Activated naive CD8-positive, alpha-beta T cell treated with anti-CD3 and anti-CD28 coated beads, Interleukin-2, amount 10 ng/mL, durations not matched to agents 7 days and 5 days (primary cell): ENCODE measurements at places on chromosomes 5 and 9. TPM values are rescaled to one million over a fixed set of nuclear protein-coding genes. Genes with fewer than 3 reads are reported as not detected.

GRCh38 chr5:60277941-60278340, 384.4 kb upstream of the PDE4D start:
- DNase-seq = no peak
- H3K27me3 ChIP-seq = no peaks in the 10 kb centered on the region
- no peak overlapping the region for H3K27ac ChIP-seq
- H3K4me1 ChIP-seq = no peaks in the 10 kb centered on the region
- no peak overlapping the region for H3K4me3 ChIP-seq
- no peaks in the 10 kb centered on the region for H3K36me3 ChIP-seq

DNA sequence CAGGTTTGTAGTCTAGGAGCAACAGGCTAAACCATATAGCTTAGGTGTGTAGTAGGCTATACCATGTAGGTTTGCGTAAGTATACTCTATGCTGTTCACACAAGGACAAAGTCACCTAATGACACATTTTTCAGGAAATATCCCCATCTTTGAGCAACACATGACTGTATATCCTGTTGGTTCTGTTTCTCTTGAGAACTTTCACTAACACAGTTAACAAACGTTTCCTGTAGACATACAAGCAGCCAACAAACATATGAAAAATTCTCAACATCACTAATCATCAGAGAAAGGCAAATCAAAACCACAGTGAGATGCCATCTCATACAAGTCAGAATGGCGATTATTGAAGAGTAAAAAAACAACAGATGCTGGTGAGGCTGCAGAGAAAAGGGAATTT, 68.2 kb downstream of the NR2F1-AS1 start:
- no peak for DNase-seq
- H3K27ac ChIP-seq = no peak overlapping the region
- no peak overlapping the region for H3K4me3 ChIP-seq

- no peaks in the 10 kb centered on the region for H3K36me3 ChIP-seq
- no peaks in the 10 kb centered on the region for H3K4me1 ChIP-seq
- H3K4me3 ChIP-seq = no peak overlapping the region
- H3K27me3 ChIP-seq = no peaks in the 10 kb centered on the region
- no peak for DNase-seq
Observed at GRCh38 chr9:111102793-111103464, 64.7 kb upstream of the LPAR1 start.

DNA sequence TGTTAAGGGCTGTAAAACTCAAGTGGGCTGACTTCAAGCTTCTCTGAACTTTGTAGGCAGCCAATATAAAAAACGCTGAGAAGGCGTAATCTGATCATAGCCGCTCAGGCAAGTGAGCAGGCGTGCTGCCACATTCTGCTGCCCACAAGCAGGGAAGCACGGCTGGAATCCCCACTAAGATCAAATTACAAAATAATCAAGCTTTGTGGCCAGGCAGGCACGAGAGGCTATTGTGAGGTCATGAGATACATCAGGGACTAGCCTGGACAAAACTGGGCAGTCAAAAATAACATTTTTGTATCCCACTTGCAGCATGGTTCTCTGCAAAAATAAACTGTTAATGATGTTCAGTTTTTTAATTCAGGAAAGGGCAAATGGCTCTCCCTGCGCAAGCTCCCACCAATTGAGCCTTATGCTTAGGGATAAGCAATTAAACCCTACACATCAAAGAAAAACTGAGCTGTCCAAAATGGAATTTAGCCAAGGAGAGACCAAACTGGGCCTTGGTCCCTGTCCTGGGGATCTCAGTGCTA, 64.0 kb downstream of the POU5F2 start:
- H3K4me3 ChIP-seq = no peak overlapping the region
- no peak for DNase-seq

- no peaks in the 10 kb centered on the region for H3K4me1 ChIP-seq
- no peaks in the 10 kb centered on the region for H3K36me3 ChIP-seq
- H3K27ac ChIP-seq = no peak overlapping the region
- peaks cover 9% of the 10 kb centered on the region for H3K27me3 ChIP-seq
- no peak overlapping the region for H3K4me3 ChIP-seq
Observed at GRCh38 chr9:86434039-86434726, 80.0 kb upstream of the TUT7 start.

- no peak for DNase-seq
- peaks cover 9% of the 10 kb centered on the region for H3K4me1 ChIP-seq
- H3K4me3 ChIP-seq = no peak overlapping the region
- H3K36me3 ChIP-seq = peaks cover 4% of the 10 kb centered on the region
- no peak overlapping the region for H3K27ac ChIP-seq
Observed at GRCh38 chr9:94101162-94101853, 17.0 kb downstream of the PTPDC1 start.

DNA sequence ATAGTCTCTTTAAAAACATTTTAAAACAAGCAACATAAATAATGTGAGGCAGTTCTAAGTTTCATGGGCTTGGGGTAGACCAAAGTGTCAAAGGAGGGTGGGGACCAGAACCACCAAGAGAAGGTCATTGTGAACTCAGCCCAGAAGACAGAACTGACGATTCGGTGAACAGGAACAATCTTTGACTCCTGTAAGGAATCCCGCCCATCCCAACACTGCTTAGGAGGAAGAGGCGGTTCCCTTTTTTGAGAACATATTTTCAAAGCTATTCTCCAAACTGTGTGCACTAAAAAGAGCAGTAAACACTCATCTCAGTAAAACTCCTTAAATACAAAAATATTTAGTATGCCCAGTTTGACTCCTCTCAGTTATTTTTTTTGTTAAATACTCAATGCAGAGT, 176.5 kb upstream of the TLE4 start:
- no peaks in the 10 kb centered on the region for H3K27me3 ChIP-seq
- no peaks in the 10 kb centered on the region for H3K36me3 ChIP-seq
- no peaks in the 10 kb centered on the region for H3K4me1 ChIP-seq
- H3K4me3 ChIP-seq = no peak overlapping the region
- H3K27ac ChIP-seq = no peak overlapping the region

DNA sequence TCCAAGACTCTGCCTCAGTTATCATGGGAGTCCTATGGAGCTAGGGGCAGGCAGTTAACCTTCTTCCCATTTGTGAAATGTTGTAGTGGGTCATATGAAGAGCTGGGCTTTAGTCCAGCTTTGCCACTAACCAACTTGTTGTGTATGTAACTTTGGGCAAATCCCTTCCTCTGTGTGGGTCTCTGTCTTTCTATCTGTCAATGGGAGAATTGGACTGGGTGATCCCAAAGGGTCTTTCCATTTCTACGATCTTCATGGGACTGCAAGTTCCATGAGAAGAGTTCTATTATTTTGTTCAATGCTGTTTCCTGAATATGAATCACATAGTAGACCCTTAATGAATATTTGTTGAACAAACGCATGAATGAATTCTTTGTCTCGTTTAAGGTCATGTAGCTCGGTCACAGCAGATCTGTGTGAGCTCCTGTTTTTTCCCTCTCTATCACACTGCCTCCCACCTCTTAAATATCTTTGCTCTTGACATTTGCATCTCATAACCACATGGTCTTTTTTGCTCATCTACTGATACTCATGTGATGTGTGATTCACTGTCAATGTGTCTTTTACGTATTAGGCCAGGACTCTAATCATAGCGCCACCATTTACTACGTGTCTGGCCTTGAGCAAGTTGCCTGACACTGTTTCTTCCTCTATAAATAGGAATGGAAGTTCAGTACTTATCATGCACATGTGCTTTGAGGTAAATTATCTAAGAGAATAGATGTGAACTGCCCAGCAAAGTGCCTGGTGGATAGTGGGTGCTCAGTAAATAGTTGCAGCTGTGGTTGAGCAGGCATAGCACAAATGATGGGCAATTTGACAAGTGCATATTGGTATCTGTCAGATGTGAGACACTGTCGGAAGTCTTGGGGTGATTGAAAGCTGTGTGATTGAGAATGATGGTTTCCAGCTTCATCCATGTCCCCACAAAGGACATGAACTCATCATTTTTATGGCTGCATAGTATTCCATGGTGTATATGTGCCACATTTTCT, 37.4 kb downstream of the PTTG1 start:
- H3K4me1 ChIP-seq = peaks cover 9% of the 10 kb centered on the region
- H3K36me3 ChIP-seq = no peaks in the 10 kb centered on the region
- H3K27me3 ChIP-seq = peaks cover 4% of the 10 kb centered on the region

- H3K27me3 ChIP-seq = peaks cover 2% of the 10 kb centered on the region
- no peaks in the 10 kb centered on the region for H3K36me3 ChIP-seq
- peaks cover 7% of the 10 kb centered on the region for H3K4me1 ChIP-seq
- DNase-seq = no peak
Observed at GRCh38 chr5:175257128-175257846, 186.7 kb downstream of the DRD1 start.

DNA sequence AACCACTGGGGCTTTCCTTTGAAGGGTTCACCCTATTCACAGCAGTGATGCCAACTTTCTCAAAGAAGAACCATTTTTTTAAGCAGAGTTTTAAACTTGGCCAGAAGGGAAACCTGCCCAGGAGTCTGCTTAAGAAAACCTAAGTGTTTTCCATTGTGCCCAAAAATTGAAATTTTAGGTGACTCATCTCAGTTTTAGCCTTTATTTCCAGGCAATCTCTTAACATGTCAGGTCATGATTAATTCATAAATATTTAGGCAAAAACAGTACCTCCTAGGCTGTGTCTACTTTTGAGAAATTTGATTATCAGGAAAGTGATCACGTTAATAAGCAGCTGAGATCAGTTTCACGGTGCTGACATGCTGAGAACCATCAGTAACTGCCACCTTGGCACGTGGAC, 61.9 kb downstream of the TLE1 start:
- no peak overlapping the region for H3K4me3 ChIP-seq
- DNase-seq = no peak
- H3K27ac ChIP-seq = no peak overlapping the region
- no peaks in the 10 kb centered on the region for H3K4me1 ChIP-seq

GRCh38 chr5:78972654-78973428, 12.3 kb downstream of the ARSB start:
- no peak overlapping the region for H3K27ac ChIP-seq
- H3K4me1 ChIP-seq = peaks cover 5% of the 10 kb centered on the region
- DNase-seq = no peak
- peaks cover 3% of the 10 kb centered on the region for H3K27me3 ChIP-seq

DNA sequence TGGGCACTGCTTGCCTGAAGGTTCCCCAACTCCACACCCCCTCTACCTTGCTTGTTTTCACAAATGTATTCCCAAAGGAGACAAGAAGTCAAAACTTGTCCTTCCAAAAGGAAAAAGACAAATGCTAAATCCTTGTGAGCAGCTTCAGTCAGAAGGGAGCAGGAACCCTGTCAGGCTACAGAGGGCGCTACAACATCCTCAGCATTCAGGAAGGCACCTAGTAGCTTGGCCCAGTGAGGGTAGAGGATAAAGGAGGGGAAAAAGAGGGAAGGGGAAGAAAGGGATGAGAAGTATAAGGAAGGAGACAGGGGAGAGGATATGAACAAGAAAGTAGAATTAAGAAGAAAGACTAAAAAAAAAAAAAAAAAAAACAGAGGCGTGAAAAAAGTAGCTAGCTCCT, 97.5 kb downstream of the MLLT3 start:
- no peak overlapping the region for H3K27ac ChIP-seq
- H3K4me3 ChIP-seq = no peak overlapping the region
- H3K4me1 ChIP-seq = peaks cover 71% of the 10 kb centered on the region
- peaks cover 41% of the 10 kb centered on the region for H3K36me3 ChIP-seq

DNA sequence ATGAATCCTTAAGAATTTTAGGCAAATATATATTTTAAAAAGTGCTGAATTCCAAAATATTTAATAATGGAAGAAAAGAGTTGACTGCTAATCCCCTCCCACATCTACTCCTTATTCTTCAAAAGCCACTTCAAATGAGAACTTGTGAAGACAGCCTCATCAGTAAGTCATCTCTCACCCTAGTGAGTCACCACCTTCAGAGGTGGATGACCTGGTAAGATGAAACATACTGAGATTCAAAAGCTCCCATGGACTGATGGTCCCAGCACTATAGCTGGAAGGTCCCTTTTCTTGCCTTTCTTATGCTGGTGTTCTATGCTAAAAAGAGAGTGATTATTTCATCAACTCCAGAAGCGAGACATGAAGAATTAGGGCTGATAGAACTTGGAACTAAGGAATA, 37.8 kb upstream of the SPDL1 start:
- no peak for DNase-seq
- H3K4me1 ChIP-seq = no peaks in the 10 kb centered on the region
- H3K27ac ChIP-seq = no peak overlapping the region
- H3K27me3 ChIP-seq = peaks cover 12% of the 10 kb centered on the region

DNA sequence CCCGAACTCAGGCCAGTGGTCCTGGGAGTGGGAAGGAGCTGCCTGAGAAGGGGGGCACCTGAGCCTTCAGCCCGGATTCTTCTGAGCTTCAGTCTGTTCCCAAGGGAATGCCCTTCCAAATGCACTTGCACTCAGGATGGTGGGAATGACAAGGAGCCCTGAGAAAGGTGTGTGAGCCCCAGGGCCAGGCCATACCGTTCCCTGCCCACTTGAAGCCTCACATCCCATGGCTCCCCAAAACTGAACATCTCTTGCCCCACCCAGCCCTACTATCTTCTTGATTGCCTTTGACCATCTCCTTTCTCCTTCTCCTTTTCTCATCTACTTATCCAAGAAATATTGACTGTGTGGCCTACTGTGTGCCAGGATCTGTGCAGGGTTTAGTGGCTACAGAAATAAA, 84.4 kb upstream of the HSPA9 start:
- H3K27me3 ChIP-seq = peaks cover 95% of the 10 kb centered on the region
- H3K36me3 ChIP-seq = no peaks in the 10 kb centered on the region
- no peak overlapping the region for H3K4me3 ChIP-seq
- H3K27ac ChIP-seq = no peak overlapping the region
- peaks cover 13% of the 10 kb centered on the region for H3K4me1 ChIP-seq

- no peaks in the 10 kb centered on the region for H3K36me3 ChIP-seq
- peak; percentile 85 for DNase-seq
- no peak overlapping the region for H3K4me3 ChIP-seq
- H3K27ac ChIP-seq = peak overlapping the region; percentile 5
- H3K27me3 ChIP-seq = peaks cover 10% of the 10 kb centered on the region
Observed at GRCh38 chr9:124126648-124127646, 115.4 kb downstream of the LHX2 start.

DNA sequence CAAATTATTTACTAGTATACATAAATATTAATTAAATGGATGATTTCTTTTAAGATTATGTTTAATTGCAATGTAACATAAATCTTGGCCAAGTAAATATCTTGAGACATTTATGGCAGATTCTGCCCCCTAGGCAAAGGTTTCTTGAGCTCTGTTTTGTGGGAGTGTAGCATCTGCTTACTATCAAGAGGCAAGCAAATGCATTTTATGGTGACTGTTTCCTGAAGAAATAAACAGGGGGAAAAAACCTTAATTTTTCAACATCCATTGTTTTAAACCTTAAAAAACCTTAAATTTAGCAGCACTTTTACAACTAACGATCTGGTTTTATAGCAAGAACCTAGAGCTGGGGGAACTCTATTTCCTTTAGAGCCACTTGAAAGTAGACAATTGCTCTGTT, 25.7 kb upstream of the FREM1 start:
- no peak overlapping the region for H3K4me3 ChIP-seq
- H3K36me3 ChIP-seq = no peaks in the 10 kb centered on the region
- H3K27me3 ChIP-seq = peaks cover 7% of the 10 kb centered on the region
- DNase-seq = no peak
- H3K27ac ChIP-seq = no peak overlapping the region
- H3K4me1 ChIP-seq = no peaks in the 10 kb centered on the region

GRCh38 chr5:77170-77501, 14.8 kb upstream of the PLEKHG4B start:
- no peak overlapping the region for H3K4me3 ChIP-seq

- no peak overlapping the region for H3K4me3 ChIP-seq
- no peak for DNase-seq
- no peak overlapping the region for H3K27ac ChIP-seq
- H3K36me3 ChIP-seq = peaks cover 19% of the 10 kb centered on the region
- peaks cover 7% of the 10 kb centered on the region for H3K4me1 ChIP-seq
- H3K27me3 ChIP-seq = no peaks in the 10 kb centered on the region
Observed at GRCh38 chr5:150394131-150394530, 18.6 kb downstream of the CD74 start.

DIPK1B gene
- not detected for total RNA-seq

PTPN3 gene
- not detected for total RNA-seq

GFPT2 gene
- 9.5 TPM for total RNA-seq

NRARP gene
- 1.7 TPM for total RNA-seq

FAM221B gene
- total RNA-seq = not detected

INSL4 gene
- total RNA-seq = not detected
